Adrenal gland (tissue), 19 donors: ENCODE measurements at places on chromosomes 3 and 15. TPM values are rescaled to one million over a fixed set of nuclear protein-coding genes. Genes with fewer than 3 reads are reported as not detected.
A peak's percentile ranks its signal among the peaks of the same experiment; 100 is the strongest.

DNA sequence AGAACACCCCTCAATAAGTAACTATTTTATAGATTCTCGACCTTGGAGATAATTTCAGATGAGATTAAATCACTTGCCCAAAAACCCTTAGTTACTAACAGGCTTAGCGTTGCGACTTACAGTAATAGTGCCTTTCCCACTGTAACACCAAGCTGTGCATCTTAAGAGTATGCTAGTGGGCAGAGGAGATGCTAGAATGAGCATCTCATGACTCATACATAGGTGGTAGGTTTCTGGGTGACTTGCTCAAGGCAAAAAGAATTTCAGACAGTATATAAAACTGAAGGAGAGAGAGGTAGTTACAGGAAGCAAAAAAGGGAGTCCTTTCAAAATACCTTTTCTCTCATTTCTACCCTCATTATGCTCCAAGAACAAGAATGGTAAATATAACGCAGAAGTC lies 3.9 kb downstream of the KATNBL1 start:
- no peak for DNase-seq
- no peak overlapping the region for H3K4me3 ChIP-seq

GRCh38 chr15:36814708-36815107 lies 235.3 kb downstream of the CDIN1 start:
- H3K36me3 ChIP-seq = no peaks in the 10 kb centered on the region
- no peak overlapping the region for H3K27ac ChIP-seq
- peaks cover 24% of the 10 kb centered on the region for H3K4me1 ChIP-seq
- peak; percentile 27 for DNase-seq
- no peak overlapping the region for H3K4me3 ChIP-seq

DNA sequence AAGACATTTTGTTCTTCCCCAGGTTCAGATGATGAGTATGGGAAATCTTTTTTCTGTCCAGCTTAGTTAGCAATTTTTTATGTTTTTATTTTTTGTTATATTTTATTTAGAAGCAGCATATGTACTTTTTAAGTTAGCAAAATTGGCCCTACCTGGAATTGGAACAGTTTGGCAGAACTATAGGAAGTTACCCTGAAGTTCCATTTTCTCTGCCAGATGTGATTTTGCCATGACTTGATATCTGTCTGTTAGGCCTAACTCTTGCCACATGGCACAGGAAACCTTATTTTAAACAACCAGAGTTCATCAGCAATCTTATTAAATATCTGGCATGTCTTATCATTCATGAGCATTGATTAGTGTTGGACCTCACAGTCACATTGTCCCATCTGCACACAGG lies 67.1 kb downstream of the ADAMTSL3 start:
- no peak overlapping the region for H3K4me3 ChIP-seq
- no peak for DNase-seq
- H3K27me3 ChIP-seq = no peaks in the 10 kb centered on the region
- no peak overlapping the region for H3K27ac ChIP-seq
- no peaks in the 10 kb centered on the region for H3K36me3 ChIP-seq
- no peaks in the 10 kb centered on the region for H3K4me1 ChIP-seq

DNA sequence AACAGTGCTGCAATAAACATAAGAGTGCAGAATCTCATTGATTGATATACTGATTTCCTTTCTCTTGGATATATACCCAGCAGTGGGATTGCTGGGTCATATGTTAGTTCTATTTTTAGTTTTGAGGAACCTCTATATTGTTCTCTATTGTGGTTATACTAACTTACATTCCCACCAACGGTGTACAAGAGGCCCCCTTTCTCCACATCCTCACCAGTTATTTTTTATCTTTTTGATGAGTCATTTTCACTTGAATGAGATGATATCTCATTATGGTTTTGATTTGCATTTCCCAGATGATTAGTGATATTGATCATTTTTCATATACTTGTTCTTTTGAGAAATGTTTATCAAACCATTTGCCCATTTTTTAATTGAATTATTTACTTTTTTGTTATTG lies 12.4 kb upstream of the IREB2 start:
- no peak overlapping the region for H3K27ac ChIP-seq
- no peaks in the 10 kb centered on the region for H3K36me3 ChIP-seq
- no peaks in the 10 kb centered on the region for H3K4me1 ChIP-seq
- no peak for DNase-seq
- H3K4me3 ChIP-seq = no peak overlapping the region
- peaks cover 5% of the 10 kb centered on the region for H3K27me3 ChIP-seq

GRCh38 chr3:129929383-129929782 lies 35.9 kb upstream of the TMCC1 start:
- no peaks in the 10 kb centered on the region for H3K36me3 ChIP-seq
- peaks cover 3% of the 10 kb centered on the region for H3K4me1 ChIP-seq
- no peak overlapping the region for H3K4me3 ChIP-seq
- no peak for DNase-seq

The CLDN18 gene
- total RNA-seq = not detected
